ENCODE measurements at places on chromosomes 6 and 20.

DNA sequence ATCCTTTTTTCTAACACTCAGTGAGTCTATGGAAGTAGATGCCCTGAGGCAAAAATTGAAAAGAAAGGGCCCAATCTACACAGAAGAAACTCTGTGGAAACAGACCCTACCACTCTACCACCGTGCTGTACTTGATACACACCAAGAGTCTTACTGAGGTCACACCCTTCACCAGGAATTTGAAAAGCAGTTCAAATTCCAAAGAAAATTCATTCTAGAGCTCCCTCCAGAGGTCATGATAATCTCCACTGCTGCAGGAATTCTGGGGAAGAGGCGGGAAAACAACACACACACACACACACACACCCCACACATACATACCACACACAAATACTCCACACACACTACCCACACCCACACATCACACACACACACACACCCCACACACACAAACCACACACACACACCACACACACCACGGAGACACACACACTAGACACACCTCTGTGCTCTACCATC, 336.8 kb downstream of the HDGFL1 start:
- DNase-seq: no peak

GRCh38 chr6:39521958-39522357, 199.5 kb upstream of the KCNK16 start:
- DNase-seq: no peak

DNA sequence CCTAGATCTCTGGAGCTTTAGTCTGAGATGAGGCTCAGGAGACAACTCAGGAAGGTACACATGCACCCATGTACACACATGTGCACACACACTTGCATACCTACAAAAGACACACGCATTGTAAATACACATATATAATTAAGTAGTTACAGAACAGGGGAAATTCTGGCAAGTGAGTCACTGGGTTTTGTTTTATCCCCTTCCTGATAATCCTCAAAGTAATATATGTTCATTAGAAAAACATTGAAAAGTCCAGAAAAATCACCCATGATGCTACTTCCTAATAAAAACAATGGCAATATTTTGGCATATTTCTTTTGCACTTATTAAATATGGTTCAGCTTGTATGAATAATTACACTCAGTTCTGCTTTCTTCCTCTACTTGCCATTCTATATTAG, 115.3 kb upstream of the ECI2 start:
- DNase-seq: no peak

DNA sequence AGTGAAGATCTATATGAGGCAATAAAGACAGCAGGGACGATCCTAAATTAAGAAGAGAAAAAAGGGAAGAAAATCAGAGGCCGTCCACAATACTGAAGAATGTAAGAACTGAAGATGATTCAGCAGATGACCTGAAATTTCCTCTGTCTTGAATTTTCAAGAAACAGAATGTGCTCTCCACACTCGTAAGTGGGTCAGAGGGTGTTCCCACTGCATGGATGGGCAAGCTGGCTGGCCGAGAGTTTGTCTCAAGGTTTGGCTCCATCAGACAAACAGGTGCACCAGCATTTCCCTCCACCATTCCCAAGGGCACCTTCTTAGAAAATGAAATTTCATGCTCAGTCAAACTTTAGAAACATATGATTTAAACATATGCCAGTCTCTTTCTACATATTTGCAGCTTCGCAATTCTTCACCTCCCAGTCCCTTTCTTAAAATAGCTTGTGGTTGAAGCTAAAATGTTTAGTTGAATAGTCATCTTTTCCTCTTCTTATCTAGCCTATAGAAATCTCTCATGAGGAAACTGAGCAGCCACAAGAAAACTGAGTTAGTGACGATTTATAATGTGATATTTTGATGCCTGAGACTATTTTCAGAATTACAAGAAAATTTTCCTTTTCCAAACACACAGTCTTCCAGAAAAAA, 576.4 kb downstream of the PRKN start:
- DNase-seq: no peak

DNA sequence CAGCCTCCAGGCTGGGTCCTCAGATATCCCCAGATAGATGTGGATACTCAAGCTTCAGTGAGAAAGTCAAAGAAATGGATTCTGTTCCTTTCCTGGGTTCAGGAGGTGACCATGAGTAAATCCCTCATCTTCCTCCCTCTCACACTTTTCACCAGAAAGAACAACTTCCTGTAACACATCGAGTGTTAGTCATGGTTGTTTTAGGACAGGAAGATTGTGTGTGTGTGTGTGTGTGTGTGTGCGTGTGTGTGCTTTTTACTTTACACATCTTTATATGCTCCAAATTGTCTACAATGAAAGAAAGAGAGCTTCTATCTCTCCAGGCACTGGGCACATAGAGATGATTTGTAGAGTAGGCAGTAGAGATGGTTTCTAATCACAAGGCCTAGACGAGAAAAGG, 139.9 kb downstream of the TBXT start:
- DNase-seq: no peak

DNA sequence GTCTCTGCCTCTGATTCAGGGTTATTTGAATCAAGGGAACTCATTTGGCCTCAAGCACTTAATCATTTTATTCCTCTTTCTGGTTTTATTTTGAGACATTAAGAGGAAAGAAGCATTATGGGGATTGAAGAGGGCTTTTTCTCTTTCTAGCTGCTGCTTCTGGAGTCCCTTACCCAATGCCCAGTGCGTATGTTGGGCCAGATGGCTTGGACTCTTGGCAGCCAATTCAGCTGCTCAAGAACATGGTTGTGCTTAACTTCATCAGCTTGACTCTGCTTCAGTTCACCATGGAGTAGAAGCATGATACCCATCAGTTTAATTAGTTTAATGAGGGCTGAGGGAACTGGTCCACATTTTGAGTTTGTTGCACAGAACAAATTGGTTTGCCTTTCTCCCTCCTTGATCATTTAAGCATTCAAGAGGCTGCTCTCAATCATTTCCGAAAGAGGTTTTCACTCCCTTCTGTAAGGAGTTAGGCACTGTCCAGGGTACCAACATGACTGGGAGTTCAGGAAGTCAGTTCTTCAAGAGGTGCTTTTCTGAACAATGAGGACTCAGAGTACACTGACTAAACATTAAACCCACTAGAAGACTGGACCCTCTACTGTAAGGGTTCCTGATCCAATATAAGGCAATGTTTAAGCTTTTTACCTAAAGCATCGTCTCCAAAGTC, 14.6 kb downstream of the PDYN start:
- no peak for DNase-seq

DNA sequence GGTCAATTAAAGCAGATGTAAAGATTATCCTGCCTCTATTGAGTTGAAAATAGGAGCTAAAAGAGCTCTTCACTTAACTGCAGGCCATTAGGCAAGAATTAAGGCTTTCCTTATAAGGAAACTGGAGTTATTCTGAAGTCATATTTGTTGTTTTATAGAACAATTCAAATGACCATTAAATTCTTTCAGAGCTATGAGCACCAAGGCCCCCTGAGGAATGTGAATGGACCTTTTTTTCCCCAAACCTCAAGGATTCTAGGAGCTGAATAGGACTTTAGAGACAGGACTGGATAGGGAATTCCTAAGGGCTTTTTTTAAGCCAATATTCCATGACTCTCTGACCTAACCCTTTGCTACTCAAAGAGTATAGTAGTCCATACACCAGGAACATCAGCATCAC, 565.7 kb upstream of the BTBD3 start:
- no peak for DNase-seq

DNA sequence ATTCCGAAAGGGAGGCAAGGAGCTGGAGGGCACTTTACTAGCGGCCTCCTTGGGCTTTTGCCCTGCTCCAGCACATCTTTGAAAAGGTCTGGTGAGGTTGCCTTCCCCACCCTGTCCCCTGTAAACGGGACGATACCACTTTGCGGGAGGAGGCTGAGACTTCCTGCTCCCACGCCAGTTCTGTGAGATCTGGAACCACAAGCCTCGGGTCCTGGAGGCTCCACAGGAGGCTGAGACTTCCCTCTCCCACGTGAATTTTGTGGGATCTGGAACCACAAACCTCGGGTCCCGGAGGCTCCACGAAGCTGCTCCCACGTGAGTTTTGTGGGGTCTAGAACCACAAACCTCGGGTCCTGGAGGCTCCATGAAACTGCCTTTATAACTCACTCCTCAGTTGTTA, 209.3 kb downstream of the DLL1 start:
- DNase-seq: no peak

GRCh38 chr6:112289038-112289566, 34.7 kb upstream of the LAMA4 start:
- DNase-seq: no peak

DNA sequence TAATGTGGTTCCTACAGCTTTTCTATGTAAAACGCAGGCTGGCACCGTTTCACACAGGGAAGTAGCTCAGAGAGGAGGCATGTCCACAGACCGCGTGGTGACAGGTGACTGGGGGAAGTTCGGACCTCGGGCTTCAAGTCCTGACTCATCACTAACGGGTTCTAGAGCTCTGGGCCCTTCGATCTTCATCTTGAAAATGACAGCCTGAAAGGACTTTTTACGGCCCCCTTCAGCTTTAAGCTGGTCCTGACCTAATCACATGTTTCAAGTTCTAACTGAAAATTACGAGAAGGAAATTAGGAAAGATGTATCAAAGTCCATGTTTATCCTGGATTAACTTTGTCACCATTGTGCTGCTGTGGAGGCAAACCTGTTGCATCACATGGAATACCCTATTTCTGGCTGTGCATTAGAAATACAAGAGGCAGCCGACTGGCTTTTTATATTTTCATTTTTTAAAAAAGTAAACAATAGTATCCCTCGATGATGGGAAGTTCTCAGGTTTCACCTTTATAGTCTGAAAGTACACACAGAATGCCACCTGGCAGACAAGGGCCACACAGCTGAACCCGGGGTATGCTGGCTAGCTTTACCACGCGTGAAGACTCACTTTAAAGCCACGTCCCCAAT, 2.0 kb downstream of the MAN1A1 start:
- DNase-seq: no peak

- DNase-seq: no peak
These were observed 22.6 kb downstream of the HSF2 start for GRCh38 chr6:122422003-122422402.

- no peak for DNase-seq
These were observed 126.6 kb downstream of the TAF4 start for GRCh38 chr20:61938839-61939690.

- no peak for DNase-seq
These were observed 32.5 kb upstream of the SMLR1 start for GRCh38 chr6:130794738-130795137.

GRCh38 chr20:15823718-15824117, 749.5 kb downstream of the KIF16B start:
- no peak for DNase-seq

Data from activated T-helper 2 cell treated with anti-CD3 and anti-CD28 coated beads, Interferon-gamma antibody, Interleukin-2, Interleukin-4, amounts not matched to agents 10 μg/mL and 5 μg/mL and 100 μg/mL, durations not matched to agents 14 hours and 24 hours and 36 hours (primary cell).